ENCODE measurements at places on chromosomes 4 and X.

DNA sequence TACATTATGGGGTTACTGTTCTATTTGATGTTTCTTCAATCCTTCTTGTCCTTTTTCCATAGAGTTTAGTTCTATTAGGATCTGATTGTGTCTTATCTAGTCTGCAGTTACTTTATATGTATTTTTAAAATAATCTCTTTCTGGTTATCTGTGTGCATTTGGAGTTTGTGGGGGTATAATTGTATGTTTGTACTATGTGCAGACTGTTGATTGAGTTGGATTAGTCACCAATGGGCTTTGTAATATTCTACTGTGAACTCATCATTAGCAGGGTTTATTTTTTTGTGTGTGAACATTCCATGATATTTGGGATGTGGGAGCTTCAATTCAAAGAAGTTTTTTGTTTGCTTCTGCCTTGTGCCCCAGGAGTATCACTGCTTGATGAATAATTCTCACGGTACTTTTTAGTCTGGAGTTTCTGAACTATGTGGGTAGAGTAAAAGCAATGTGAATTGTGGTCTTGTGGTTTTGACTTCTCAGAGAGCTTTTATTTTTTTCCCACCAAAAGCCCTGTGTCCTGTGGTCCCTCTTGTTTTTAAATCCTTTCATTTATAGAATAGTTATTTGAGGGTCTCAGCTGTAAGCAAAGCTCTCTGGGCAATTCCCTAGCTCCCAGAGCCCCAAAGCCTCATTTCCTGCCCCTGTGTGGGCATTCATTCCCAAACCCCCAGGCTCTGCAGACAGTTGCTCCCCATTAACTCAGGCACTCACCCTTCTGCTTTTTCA, 127.8 kb downstream of the PHKA2 start:
- no peak for DNase-seq

DNA sequence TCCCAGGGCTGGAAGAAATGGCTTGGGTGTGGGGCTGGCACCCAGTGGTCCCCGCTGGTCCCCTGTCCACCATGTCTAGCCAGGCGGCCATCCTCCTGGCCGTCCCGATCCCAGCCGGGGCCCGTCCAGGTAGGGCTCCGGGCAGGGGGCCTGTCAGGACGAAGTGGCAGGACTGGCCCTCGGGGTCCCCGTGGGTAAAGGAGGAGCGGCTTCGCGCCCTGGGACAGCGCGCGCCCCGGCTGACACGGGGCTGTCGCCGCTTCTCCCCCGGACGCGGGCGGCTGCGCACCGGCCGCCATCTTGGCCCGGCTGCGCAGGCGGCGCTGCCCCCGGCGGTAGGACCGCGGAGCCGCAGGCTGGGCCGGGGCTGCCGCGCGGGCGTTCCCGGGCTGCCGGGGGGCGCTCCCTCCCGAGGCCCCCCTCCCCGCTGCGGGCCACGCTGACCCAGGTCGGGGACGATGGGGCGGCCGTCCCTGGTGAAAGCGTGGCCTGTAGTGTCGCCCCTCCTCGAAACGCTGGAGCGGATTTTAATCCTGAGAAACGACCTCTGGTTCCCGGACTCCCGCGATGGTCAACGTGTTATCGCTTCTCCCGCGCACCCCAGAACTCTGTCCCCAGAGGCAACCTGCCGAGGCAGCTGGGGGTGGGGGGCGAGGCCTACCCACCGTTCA, 60.4 kb upstream of the BCOR start:
- DNase-seq = peak; percentile 49

DNA sequence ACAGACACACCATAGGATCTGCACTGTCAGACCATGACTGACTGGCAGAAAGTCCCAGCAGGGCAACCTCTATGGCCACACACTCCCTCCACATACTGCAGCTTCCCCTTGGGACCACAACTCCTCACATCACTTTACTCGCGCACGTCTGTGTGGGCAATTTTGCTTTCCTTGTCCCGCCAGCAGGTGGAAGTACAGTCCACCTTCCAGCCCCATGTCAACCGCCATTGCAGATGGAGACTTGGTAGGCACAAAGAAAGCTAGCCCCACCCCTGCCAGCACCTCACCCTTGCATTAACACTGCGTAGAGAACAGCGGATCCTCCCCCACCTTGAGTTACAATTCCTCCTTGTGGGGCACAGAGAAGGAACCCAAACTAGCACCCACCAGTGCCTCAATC, 74.4 kb upstream of the NAP1L2 start:
- DNase-seq = no peak

DNA sequence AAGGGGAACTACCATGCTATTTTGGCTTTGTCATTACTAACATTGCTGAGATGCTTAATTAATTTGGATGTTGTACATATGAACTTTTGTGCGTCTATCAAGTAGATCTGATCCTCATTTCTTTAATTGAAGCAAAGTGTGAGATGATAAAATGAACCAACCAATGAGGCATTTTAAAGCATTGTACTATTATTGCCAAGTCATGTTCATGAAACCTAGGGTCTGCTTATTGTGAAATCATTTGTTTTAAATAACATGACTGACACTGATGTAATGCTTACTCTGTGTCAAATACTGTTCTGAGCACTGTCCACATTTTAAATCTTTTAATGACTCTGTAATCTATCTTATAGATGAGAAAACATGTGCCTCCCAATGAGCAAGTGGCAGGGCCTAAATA, 57.7 kb downstream of the C4orf33 start:
- no peak for DNase-seq

DNA sequence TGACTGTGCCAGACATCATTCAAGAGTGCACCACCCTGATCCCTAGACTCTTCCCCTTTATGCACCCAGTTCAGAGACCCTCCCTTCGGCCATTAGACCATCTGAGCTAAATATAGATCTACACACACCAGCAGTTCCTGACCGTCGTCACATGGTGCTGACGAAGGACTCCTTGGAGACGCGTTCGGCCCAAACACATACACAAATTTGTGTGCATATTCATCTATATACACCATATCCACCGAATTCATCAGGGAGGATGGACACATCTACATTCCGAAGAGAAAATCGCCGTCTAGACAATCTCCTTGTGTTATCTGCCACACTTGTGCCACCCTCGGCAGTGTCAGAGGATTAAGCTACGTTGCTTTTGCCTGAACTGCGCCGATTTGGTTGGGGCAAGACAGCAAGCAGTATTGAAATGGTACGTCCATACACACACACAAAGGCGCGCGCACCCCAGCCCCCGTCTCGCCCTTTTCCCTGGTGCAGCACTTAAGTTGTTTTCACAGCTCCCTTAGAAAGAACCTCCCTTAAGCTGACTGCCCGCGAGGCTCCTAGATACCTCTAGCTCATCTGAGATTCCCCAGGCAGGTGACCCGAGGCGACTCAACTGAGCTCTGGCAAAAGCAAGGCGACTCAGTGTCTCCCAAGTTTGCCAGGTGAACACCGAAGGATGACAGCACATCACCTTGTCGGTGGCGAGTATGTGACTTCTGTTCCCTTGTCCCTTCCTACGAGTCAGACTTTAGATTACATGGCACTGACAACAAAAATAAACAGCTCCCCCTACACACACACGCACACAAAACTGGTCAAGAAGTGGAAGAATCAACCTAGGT, 1.0 kb downstream of the RASGEF1B start:
- DNase-seq = peak; percentile 56

DNA sequence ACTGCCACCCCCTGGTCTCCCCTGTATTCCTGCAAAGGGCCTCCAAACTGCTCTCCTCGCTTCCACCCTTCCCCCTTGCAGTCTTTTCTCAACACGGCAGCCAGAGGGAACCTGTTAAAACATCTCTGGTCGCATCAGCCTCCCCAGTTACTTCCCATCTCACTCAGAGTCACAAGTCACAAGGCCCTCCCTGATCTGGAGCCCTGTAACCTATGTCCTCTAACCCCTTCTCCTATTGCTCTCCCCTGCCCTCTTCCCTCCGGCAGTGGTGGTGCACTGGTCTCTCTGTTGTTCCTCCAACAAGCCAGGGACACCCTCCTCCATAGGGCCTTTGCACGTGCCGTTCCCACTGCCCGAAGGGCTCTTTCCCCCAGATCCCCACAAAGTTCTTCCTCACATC, 73.2 kb downstream of the SH3KBP1 start:
- no peak for DNase-seq

GRCh38 chr4:54541426-54542118, 116.2 kb upstream of the KIT start:
- no peak for DNase-seq

DNA sequence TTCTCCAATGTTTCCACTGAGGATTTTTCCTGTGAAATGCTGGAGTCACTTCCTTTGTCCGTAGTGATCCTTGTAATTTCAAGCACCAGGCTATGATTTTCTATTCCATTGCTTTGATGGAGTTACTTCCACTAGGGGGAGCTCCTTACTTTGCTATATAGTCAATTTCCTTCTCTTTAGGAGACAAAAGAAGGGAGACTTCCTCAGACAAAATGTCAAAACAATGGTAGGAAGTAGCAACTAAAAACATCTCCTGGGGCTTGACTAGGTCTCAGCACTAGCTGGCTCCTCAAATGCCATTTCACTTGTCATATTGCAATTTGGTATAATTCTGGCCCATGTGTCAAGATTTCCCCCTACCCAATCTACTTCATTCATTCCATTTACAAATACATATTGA, 24.1 kb downstream of the ZCCHC12 start:
- DNase-seq = no peak

DNA sequence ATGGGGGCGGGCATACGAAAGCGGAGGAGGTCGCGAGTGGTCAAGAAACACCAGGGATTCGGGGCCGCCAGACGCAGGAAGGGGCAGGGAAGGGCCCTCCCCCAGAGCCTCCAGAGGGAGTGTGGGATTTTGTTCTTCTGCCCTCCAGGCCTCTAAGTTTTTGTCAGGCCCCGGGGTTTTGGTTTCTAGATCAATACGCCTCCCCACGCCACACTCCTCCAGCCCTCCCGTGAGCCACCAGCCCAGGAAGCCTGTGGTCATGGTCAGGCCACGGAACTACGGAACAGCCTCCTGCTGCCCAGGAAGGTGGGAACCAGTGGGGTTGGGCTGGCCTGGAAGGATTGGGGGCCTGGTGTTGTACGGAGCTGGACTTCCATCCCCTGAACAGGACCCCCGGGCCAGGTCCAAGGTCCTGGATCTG, 38.4 kb downstream of the CPLX1 start:
- DNase-seq = no peak

DNA sequence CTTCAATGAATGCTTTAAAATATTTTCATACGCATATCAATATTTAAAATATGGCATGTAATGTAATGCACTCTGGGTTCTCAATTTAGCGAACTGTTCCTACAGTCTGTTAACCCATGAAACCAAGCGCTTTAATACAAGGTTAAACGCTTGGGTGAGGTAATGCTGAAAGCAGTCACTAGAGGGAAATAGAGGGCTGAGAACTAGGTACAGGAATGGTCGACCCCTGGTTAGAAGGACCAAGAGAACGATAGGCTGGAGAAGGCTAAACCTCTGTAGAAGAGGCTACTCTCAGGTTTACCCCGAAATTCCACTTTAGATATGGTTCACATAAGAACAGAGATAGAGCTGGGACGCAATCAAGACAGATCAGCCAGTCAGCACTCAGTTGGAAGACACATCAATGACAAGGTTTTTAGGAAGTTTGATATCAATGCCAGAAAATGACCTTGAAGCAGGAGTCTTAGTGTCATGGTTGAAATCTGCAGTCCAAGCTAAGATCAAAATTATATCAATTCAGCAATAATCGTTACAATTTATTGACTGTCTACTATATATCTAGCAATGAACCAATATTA, 26.9 kb downstream of the ARSJ start:
- no peak for DNase-seq

DNA sequence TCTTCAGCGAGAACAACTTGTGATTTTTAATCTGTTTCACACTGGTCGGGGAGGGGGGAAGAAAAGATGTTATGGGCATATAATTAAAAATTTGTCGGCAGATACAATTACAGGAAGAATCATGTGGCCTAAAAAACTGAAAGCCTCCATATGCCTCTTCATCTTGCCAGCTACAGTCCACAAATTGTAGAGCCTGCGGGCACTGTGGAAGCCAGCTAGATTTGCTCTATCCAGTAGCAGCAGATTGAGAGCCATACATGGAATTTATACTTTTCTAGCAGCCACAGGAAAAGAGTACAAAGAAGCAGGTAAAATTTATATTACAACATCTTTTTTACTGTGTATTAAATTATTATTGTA, 147.3 kb downstream of the TBL1X start:
- DNase-seq = no peak

GRCh38 chr4:52244103-52244775, 193.1 kb downstream of the SPATA18 start:
- no peak for DNase-seq

DNA sequence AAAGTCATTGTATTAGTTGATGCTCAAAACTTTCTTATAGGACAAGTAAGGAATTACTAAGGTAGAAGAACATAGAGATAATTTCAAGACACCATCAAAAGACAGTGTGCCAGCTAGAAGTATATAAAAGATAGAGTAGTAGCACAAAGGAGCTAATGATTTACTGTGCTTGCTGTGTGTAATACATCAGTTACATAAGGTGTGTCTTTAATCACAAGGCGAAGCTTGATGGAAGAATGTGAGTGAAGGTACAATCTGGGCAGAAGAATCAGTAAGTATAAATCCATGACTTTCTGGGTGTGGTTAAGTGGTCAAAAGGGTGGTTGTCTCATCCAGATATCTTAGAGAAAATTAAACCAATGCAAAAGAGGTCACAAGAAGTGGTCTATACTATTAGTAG, 95.1 kb upstream of the BOD1L1 start:
- DNase-seq = no peak

DNA sequence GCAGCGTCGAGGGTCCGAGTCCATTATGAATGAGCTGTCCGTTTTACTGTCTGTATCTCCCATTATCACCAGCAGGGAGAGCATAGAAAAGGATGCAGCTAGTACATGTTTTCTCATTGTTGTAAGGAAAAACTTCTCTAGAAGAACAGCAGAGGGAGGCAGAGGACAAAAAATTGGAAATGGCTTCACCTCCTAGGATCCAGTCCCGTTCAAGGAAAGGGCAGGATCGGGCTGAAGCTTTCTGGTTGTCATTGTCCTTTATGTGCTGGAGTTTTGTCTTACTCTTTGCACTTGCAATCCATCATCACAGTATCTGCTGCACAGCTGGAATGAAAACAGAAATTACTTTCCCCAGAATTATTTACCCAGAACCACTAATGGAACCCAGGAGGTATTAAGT, 14.7 kb downstream of the NDP start:
- peak; percentile 41 for DNase-seq
